ENCODE measurements at places on chromosomes 5 and 9. TPM values are rescaled to one million over a fixed set of nuclear protein-coding genes. Genes with fewer than 3 reads are reported as not detected.

Gene SELENOP
- total RNA-seq: 3.9 TPM

Gene KIF24
- total RNA-seq: 0.44 TPM

Gene ARL10
- 12.7 TPM for total RNA-seq

Gene DROSHA
- 72.7 TPM for total RNA-seq

Gene RAB3C
- total RNA-seq: not detected

Gene HAPLN1
- not detected for total RNA-seq

Gene FBLL1
- total RNA-seq: not detected

Gene ADAMTS16
- not detected for total RNA-seq

Gene OR1B1
- total RNA-seq: not detected

GRCh38 chr9:33127881-33128280, 39.3 kb downstream of the B4GALT1 start:
- H3K4me3 ChIP-seq: no peak overlapping the region
- H3K4me1 ChIP-seq: peaks cover 59% of the 10 kb centered on the region
- H3K27me3 ChIP-seq: no peaks in the 10 kb centered on the region
- DNase-seq: no peak
- peaks cover 80% of the 10 kb centered on the region for H3K36me3 ChIP-seq
- no peak overlapping the region for H3K27ac ChIP-seq

DNA sequence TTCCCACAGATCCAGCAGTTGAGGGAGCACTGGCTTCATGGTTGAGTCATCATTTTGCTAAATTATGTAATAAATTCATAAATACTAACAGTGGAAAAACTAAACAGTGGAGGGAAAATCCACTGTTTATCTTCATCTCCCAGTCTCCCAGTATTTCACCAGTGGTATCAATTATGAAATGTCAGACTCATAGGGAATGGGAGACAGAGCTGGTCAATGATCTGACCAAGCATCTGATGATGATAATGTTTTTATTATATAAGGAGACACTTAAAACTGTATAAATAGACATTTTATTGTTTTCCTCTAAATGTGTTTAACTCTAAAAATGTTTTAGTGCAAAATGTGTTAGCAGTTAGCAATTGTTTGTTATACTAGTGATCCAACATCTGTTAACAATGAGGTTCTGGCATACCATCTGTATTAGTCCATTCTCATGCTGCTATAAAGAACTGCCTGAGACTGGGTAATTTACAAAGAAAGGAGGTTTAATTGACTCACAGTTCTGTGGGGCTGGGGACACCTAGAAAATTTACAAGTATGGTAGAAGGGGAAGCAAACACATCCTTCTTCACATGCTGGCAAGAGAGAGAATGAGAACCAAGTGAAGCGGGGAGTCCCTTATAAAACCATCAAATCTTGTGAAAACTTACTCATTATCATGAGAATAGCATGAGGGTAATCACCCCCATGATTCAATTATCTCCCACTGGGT, 11.8 kb upstream of the REEP5 start:
- no peak overlapping the region for H3K27ac ChIP-seq
- H3K4me1 ChIP-seq: peaks cover 37% of the 10 kb centered on the region
- no peaks in the 10 kb centered on the region for H3K36me3 ChIP-seq
- no peak overlapping the region for H3K4me3 ChIP-seq
- DNase-seq: no peak

GRCh38 chr5:34499001-34499734, 157.0 kb upstream of the RAI14 start:
- DNase-seq: no peak
- no peaks in the 10 kb centered on the region for H3K4me1 ChIP-seq
- no peaks in the 10 kb centered on the region for H3K36me3 ChIP-seq
- H3K27me3 ChIP-seq: peaks cover 12% of the 10 kb centered on the region
- H3K27ac ChIP-seq: no peak overlapping the region
- H3K4me3 ChIP-seq: no peak overlapping the region

DNA sequence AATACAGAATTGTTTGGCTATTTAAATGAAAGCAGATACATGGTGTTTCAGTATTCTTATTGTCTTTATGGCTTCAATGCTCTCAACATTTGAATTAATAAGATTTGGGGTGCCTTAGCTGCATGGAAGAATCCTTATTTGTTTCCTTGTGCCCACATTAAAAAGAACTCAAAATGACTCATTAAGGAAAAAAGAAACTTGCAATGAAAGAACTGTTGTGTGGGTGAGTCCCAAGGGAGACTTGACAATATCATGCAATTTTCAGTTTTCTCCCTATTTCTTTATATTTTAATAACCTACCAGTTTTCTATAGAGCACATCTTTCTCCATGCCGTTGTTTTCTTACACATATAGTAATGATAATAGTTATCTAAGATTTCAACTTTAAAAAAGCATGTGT, 404.0 kb downstream of the PDE4D start:
- H3K4me1 ChIP-seq: no peaks in the 10 kb centered on the region

DNA sequence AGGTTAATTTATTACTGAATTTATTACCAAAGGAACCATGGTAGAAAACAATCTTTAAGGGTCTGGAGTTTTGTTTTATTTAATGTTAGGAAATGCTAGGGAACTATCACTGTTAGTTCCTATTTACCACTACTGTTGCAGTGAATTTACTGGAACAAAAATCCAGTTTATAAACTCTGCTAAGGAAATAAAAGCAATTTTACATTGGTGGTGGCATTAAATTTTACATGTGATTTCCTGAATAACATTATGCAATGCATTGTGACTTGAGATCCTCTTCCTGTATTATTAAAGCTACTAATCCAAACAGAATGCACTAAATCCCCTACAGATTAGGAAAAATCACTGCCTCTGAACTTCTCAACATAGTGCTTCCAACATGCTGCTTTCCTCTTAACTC, 599.5 kb upstream of the PTGER4 start:
- no peak overlapping the region for H3K27ac ChIP-seq
- H3K4me3 ChIP-seq: no peak overlapping the region
- DNase-seq: no peak
- H3K27me3 ChIP-seq: peaks cover 4% of the 10 kb centered on the region
- no peaks in the 10 kb centered on the region for H3K4me1 ChIP-seq

GRCh38 chr5:56094579-56095361, 100.0 kb upstream of the IL6ST start:
- H3K4me3 ChIP-seq: peak overlapping the region; percentile 9
- peak overlapping the region; percentile 82 for H3K27ac ChIP-seq

DNA sequence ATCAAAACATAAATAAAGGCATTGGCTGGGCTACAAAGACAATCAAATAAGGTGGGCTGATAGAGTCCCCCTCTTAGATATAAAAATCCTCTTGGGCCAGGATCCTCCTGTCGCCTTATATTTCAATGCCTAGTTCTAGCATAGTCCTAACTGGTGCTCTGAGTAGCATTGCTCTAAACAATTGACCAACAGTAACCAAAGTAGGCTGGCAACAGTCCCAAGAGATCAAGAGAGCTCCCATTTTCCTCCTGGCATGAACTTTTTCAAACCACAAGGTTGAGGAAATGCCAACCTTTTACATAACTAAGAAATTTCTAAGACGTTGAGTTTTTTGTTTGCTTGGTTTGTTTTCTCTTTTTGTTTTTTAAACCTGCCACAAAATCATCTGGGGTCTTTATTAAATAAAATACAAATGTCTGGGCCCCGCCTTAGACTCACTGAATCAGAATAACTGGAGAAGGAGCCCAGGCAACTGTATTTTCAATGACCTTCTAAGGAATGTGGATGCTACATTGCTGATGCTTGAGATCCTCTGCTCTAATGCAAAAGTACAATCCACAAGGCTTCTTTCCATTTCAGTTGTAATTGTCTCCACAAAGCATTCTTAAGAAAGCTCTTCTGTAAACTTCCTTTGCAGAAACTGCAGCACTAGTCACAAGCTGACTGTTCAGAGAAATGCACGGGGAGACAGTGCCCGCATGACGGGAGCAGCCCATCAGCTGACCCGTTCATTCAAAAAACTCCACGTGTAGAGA, 2.9 kb downstream of the SLC45A2 start:
- H3K4me3 ChIP-seq: no peak overlapping the region
- H3K27me3 ChIP-seq: peaks cover 3% of the 10 kb centered on the region

- DNase-seq: no peak
- H3K4me3 ChIP-seq: no peak overlapping the region
- H3K27me3 ChIP-seq: peaks cover 10% of the 10 kb centered on the region
- H3K4me1 ChIP-seq: no peaks in the 10 kb centered on the region
- no peaks in the 10 kb centered on the region for H3K36me3 ChIP-seq
Measured at GRCh38 chr5:36651761-36652685, 45.6 kb downstream of the SLC1A3 start.

DNA sequence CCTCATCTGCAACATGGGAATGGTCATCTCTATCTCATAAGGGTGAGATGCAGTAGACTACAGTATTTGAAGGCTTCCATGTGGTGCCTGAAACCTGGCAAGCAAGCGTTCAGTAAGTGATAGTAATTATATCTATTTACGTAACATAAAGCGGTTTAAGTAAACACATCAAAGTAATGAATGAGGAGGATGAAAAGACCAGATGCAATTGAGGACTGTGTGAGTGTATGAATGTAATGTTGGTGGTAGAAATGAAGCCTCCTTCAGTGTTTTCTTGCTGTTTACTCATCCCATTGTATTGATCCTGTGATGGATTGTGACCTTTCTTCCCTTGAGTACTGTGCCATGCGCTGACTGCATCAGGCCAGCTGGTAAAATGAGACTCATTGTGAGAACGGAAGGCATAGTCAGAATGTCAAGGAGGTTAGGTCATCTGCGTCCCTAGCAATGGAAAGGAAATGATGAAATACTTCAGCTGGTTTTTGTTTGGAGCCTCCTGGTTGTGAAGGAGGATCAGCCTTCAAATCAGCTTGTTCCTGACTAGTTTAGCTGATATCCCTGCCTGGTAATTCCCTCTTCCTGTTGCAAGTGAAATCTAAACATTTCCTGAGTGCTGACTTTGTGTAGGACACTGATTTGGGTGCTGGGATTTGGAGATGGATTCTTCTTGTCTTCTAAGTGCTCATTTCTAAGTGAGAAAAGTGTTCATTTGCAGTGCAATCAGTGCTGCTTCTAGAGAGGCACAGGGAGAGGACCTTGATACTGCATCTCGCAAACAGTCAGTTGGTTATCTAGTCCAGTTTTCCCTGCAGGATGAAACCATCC, 35.6 kb downstream of the TNFSF8 start:
- no peaks in the 10 kb centered on the region for H3K27me3 ChIP-seq
- peaks cover 7% of the 10 kb centered on the region for H3K36me3 ChIP-seq
- H3K4me1 ChIP-seq: peaks cover 41% of the 10 kb centered on the region
- H3K27ac ChIP-seq: peak overlapping the region; percentile 81

DNA sequence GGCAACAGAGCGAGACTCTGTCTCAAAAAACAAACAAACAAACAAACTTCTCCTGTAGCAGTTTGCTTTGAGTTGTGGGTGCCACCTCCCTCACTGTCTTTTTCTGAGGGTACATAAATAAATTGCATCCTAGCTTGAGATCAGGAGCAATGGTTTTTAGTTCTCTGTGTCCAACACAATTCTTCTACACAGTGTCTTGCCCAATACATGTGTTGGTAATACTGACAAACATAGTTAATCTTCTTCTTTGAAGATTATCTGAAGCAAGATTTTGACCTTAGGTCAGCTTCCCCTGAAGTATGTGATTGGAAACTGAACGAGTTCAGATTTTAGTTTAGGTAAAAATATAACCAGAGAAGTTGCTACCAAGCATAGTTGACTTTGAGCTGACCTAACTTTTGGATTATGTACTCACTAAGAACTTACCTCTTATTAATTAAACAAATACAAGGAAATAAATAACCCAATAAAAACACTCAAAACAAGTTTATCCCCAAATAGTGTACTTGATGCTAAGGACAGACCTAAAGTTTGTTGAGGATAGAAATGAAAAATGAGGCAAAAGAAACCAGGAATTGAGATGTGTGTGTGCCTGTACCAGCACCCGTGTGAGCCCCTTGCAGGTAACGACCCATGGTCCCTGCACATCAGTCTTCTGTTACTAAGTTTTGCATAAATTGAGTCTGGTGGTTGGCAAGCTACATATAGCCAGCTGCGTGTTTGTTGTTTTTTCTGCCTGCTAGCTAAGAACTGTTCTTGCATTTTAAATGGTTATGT, 16.2 kb downstream of the TJP2 start:
- no peak overlapping the region for H3K4me3 ChIP-seq
- no peaks in the 10 kb centered on the region for H3K36me3 ChIP-seq
- H3K27ac ChIP-seq: no peak overlapping the region
- no peaks in the 10 kb centered on the region for H3K27me3 ChIP-seq
- no peaks in the 10 kb centered on the region for H3K4me1 ChIP-seq

DNA sequence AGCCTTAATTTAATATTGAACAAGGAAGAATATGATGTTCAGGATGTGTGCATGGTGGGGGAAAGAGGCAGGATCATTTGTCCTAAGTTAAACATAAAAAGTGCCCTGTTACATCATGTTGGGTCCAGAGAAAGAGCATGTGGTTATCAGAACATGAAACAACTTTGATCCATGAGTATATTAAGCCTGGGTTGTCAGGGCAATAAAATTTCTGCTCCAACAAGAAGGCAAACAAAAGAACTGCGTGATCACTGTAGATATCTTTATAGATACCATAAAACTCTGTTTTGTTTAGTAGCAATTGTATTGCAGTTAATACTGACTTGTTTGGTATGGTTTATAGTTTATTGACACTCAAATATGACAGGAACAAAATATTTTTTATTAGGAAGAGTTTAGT, 35.2 kb downstream of the PCA3 start:
- DNase-seq: no peak
- no peak overlapping the region for H3K27ac ChIP-seq
- H3K36me3 ChIP-seq: no peaks in the 10 kb centered on the region
- peaks cover 2% of the 10 kb centered on the region for H3K27me3 ChIP-seq
- H3K4me3 ChIP-seq: no peak overlapping the region

DNA sequence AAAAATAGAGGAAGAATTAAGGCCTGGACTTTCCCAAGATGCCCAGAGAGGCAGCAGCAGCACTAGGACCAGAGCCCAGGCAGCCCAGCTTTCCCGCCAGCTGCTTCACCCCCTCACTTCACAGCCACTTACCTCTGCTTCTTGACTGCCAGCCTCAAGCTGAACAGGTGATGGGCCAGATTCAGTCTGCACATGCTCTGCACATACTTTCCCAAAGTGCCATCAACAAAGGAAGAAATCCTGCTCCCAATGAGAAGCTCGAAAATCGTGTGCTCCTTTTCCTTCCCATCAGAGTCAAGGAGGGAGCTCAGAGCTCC, 4.1 kb upstream of the SLC25A48 start:
- DNase-seq: no peak
- H3K27me3 ChIP-seq: peaks cover 46% of the 10 kb centered on the region
- peaks cover 5% of the 10 kb centered on the region for H3K4me1 ChIP-seq
- H3K36me3 ChIP-seq: no peaks in the 10 kb centered on the region

DNA sequence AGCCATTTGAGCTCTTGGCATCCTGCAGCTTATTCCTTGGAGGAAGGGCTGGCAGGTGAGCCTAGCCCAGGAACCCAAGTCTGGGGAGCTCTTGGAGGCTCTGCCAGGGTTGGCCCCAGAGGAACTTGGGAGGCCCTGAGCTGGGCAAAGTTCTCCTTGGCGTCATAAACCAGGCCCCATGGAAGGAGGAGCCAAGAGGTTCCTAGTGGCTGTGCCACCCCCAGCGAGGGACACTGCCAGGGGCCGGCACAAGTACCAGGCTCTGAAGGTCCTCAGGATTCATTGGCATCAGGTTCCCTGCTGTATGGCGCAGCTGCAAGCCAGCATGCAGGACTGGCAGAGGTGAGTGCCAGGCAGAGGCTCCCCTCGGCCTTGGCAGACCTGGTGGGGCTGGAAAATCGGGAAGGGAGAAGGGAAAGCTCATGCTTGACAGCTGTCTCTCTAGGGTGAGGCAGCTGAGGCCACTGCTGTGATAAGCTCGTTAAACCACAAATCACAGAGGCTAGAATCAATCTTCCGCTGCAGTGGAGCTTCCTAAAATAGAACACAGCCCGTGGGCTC, 54.6 kb upstream of the SYNPO start:
- H3K27ac ChIP-seq: no peak overlapping the region
- H3K36me3 ChIP-seq: no peaks in the 10 kb centered on the region
- no peak for DNase-seq
- no peaks in the 10 kb centered on the region for H3K4me1 ChIP-seq

Measured in naive thymus-derived CD8-positive, alpha-beta T cell (primary cell).